ELR (cell line): ENCODE measurements at places on chromosomes 3 and 15.

DNA sequence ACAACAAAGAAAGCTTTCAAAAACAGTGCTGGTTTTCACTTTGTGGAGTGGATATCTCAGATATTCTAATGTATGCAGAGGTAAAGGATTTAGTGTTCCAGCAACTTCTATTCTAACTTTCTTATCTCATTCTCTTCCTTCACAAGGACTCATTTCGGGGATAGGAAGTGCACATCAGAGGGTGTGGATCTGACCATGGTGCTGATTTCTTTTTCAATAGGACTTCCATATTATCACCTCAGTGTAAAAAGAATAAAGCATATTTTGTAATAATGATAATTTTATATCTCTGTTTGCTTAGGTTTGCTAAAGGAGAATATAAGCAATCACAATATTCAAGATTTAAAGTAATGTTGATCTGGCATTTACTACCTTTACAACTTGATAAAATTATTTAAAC, 12.5 kb upstream of the CADM2 start:
- no peak for DNase-seq

DNA sequence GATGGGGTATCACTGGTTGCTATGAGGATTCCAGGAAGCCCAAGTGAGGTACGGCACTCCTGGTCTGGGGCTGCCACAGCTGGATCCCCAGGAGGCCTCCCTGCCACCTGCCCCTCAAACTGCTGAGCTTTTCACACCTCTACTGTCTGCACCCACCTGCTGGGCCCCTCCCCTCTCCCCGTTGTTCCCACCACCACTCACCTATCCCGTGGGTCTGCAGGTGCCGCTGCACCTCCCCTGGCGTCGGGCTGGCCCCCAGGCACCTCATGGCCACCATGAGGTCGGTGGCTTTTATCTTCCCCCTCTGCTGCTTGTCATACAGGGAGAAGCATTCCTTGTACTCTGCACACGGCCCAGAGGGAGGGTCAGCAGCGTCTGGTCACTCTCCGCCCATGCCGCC, 5.8 kb downstream of the CALML4 start:
- no peak for DNase-seq

GRCh38 chr3:49591615-49592014, 37.3 kb downstream of the BSN start:
- no peak for DNase-seq

- DNase-seq, result no peak
These were observed 61.3 kb downstream of the EDEM1 start for GRCh38 chr3:5248822-5249221.

- no peak for DNase-seq
These were observed 8.8 kb upstream of the KCTD6 start for GRCh38 chr3:58482917-58483636.
